ENCODE measurements at places on chromosomes 2 and 18.

GRCh38 chr2:239811806-239812560, 213.2 kb downstream of the NDUFA10 start:
- DNase-seq, result no peak

GRCh38 chr18:27996801-27997272, 180.1 kb downstream of the CDH2 start:
- no peak for DNase-seq

DNA sequence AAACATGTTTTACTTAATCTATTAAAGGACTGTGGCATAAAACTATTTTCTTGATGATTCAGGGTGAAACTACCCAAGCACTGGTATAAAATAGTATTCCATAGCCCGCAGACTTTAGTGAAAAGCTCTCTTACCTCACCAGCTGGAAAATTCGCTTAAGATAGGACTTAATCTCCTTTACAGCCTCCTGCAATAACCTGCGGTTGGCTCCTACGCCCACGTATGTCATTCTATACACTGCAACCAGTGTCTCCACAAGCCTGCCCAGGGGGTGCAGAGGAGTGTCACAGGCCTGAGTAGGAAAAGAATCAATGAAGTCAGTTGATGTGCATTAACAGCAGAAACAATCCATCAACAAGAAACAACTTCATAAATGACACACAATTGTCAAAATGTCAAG, 11.3 kb upstream of the MPP4 start:
- DNase-seq, result no peak

GRCh38 chr2:142038826-142039225, 92.0 kb downstream of the LRP1B start:
- no peak for DNase-seq

DNA sequence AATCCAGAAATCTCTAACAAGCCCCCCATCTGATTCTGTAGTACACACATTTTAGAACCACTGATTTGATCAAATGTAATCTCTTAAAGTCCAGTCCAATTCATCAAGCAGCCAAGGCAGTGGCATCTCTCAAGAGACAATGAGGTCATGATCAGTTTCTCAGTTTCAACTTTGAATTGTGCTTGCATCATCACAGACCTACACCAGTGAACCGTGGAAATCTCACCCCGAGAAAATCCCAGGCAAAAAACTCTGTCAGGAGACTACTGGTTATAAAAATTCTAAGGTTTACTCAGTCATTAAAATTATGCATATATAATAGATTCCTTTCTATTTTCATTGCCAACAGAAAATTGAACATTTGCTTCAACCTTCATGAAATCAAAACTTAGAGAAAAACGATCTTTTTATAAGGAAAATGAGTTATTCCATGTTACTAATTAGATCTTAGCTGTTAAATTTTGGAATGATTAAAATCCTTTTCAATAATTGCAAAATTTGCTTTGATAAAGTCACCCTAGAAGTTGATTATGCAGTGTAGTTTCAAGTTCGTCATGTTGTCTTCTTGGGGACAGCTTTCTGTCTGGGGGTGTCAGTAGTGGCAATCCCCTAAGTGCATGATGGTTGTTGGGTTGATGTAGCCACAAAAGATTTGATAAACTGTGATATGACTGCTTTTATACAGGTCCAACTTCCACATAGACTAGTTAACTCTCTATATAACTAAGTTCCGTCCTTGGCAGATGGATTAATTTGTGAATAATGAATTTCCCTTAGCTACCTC, 235.0 kb downstream of the CAMKMT start:
- DNase-seq, result no peak

DNA sequence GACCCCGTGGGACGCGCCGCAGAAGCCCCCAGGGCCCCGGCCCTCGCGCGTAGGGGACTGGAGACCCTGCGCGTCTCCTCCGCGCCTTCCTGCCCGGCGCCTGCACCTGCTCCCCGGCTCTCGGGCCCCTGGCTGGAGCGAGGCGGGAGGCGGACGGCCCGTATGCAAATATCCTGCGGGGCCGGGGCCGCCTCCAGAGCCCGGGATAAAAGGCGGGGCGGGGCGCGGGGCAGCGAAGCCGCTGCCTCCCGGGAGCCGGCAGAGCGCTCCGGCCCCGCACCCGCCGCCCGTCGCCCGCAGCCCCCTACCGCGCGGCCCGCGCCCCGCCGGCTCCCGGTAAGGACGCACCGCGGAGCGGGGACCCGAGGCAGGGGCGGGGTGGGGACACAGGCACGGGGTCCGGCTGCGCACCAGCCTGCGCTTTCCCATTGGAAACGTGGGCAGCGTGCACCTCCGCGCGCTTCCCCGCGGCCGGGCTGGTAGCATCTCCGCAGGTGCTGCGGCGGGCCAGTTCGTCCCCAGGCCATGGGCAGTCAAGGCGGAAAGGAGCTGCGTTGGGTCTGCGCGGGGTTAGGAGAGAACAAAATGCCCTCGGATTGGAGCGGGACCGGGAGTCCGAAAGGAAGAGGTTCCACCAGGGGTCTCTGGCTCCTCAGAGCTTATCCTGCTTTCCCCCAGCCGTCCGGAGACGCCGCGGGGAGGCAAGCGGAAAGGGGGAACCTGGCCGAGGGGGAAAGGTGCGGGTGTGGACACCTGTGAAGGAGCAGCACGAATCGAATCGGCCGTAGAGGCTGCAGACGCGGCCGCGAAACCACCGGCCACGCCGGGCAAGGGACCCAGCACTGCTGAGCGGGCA, at the start of gene ATP6V1C2:
TSS of gene ATP6V1C2 (plus strand) at position 235 of the 856 bp plus-strand sequence. CDS start 1,220 bp downstream, outside the sequence.
- no peak for DNase-seq

GRCh38 chr18:22640281-22640842, 222.6 kb upstream of the CTAGE1 start:
- no peak for DNase-seq

GRCh38 chr18:12468445-12468844, 60.7 kb downstream of the PRELID3A start:
- no peak for DNase-seq

DNA sequence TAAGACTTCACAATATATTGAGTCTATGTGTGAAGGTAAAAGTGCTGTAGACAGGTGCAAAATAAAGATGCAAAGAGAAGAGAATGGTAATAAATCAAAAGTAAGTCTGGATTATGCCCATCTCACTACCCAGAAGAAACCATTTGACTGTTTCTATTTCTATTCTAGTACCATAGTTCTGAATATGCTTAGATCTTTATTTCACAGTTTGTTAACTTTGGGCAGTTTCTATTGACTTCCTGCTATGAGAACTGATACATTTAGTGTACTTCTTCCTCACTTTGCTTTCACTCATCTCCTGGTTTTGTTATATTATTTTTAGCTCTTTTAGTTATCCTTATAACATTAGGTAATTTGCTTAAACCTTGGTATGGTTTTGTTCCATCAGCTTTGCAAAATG, 94.9 kb downstream of the HS1BP3 start:
- DNase-seq, result no peak

DNA sequence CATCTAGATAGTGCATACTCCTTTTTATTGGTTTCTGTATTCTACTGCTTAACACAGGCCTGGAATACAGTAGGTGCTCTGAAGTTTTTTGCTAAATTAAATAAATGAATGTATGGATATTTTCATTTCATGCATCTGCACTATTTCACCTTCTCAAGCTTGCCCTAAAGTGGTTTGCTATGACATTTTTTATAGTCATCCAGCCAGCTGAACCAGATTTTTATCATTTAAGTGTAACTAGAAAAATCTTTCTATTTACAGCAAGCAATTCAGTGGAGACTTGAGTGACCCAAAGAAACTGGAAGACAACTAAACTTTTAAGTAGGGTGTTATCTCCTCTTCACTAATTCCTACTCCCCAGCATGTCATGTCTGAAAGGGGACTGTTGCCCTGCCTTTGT, 354.9 kb downstream of the OSR1 start:
- DNase-seq, result no peak

GRCh38 chr2:232466221-232466620, 10.3 kb downstream of the ALPI start:
- DNase-seq, result no peak

DNA sequence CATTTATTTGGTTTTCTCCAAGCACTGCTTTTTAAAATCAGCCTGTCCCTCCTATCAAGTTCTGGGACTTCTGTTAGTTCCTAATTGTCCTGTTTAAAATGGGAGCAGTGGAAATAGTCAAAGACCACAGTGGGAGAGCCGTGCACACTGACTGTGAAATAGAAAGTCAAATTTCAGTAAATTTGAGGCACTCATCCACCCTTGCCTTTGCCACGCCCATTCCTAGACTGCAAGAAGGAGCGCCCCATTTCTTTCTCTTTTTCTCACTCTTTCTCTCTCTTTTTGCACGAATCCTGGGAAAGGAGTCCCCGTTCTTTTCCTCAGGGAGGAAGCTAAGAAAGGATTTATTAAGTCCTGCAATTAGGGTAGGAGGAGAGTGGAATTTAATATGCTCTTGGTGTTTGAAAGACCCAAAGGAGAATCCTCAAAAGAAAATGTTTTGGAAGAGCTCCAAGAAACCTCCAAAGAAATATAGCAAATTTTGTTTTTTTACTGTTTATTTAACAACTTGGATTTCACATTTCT, 7.5 kb downstream of the COL6A3 start:
- DNase-seq, result no peak

- DNase-seq, result peak; percentile 77
Measured at GRCh38 chr18:41745166-41746049, 209.6 kb upstream of the PIK3C3 start.

DNA sequence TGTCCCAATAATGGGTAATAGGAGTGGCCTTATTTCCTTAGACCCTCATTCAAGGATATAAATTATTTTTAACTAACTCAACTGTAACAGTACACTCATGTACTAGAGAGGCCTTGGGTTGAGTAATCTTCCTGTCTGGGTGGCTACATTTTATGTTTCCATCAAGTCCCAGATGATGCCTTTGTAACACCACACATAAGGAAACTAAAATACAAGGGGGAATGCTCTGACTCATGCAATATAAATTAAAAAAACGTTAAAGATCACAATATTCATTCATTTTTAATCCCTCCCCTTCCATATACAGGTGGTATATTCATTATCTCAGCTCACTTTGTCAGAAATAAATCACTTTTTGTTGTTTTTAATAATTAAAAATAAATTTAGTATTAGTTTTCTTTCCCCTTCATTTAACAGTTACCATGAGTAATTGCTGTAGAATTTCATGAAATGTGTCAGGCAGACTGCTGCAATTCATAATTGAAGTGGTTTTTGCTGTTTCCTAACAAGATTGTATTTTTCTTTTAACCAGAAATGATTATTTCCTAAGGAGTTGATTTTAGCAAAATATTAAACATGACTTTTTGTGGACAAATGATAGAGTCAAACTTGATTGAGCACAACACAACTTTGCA, 1403.6 kb downstream of the SUCLG1 start:
- no peak for DNase-seq

DNA sequence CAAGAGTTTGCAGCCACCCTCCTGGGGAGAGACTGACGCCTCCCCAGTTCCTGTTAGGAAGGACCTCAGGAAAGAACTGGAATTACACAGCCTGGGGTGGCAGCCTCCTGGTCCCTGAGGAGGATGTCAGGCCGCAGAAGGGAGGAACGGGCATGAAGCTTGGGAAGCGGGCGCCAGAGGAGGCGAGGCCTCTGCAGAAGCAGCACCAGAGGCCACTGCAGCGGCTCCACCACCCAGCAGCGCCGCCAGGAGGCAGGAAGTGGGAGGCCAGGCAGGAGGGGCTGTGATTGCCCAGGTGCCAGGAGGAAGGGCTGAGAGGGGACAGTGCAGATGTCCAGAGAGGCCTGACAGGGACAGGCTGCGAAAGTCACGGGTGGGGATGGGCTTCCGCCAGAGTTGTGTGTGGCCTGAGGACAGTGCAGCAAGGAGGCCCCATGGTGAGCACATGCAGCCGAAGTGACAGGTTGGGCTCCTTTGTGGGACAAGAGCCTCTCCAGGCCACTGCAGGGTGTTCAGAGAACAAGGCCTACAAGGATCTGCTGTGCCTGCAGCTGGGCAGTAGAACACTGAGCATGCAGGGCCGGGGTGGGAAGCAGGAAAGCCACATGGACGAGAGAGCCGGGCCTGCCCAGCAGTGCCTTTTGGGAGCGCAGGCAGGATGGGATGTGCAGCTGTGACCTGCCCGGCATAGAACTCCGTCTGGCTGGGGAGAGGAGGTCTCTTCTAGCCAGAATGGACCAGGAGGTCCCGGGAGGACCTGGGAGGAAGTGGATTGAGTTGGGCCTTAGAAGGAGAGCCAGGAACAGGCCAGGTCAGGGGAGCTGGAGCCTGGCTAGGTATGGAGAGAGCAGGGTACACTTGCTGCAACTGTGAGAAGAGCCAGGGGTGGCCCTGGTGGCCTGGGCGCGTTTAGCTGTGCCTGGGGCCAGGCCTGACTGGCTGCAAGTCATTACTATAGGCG, 39.1 kb upstream of the ALPP start:
- no peak for DNase-seq

DNA sequence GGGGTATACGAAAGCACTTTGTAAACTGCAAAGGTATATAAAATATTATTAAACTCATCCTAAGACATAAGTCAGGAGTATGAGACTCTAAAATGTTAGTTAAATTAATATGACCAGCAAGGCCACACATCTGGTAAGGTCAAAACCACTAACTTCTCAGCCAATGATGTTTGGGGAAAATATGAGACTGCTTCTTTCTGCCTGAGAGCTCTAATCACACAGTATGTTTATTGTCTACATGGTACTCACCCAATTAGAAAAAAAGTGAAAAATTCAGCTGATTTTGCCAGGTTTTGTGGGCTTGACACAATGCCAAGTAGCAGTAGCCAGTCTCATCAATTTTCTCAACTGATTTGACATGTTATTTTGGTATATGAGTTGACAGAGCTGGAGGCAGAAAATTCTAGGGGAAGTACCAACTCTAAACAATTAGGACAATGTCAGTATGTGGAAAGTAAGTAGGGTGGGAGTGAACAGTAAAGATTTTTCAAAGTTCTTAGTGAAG, 87.3 kb downstream of the ALK start:
- no peak for DNase-seq

- no peak for DNase-seq
Measured at GRCh38 chr2:168713325-168713724, 89.1 kb upstream of the NOSTRIN start.

- peak; percentile 79 for DNase-seq
Measured at GRCh38 chr18:13500227-13500865, 226.0 kb downstream of the FAM210A start.

GRCh38 chr2:118274841-118275510, 186.7 kb downstream of the INSIG2 start:
- DNase-seq, result no peak

DNA sequence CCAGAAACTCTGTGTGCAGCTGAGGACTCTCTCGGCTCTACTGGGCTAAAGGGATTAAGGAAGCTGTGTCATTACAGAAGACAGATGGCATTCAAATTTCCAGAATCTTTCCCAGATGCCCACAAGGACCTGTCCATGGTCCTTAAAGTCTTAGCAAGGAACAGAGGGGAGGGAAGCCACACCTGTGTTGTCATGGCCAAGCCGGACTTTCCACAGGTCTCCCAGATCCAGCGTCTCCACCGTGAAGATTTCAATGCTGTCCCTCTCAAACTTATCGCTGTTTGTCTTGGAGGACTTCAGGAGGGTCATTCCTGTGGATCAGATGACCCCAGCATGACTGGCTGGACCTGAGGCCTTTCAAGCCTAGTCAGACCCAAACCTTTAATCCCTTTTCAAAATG, 114.5 kb downstream of the LOXHD1 start:
- DNase-seq, result no peak

- DNase-seq, result no peak
Measured at GRCh38 chr2:190882856-190883582, 2.4 kb downstream of the GLS start.

Measured in NCI-H1092 (cell line).